Stimulated activated CD4-positive, alpha-beta T cell treated with anti-CD3 and anti-CD28 coated beads, Interleukin-4, amount 100 ng/mL, for 48 hours (primary cell): ENCODE measurements at places on chromosomes 5 and 9.

DNA sequence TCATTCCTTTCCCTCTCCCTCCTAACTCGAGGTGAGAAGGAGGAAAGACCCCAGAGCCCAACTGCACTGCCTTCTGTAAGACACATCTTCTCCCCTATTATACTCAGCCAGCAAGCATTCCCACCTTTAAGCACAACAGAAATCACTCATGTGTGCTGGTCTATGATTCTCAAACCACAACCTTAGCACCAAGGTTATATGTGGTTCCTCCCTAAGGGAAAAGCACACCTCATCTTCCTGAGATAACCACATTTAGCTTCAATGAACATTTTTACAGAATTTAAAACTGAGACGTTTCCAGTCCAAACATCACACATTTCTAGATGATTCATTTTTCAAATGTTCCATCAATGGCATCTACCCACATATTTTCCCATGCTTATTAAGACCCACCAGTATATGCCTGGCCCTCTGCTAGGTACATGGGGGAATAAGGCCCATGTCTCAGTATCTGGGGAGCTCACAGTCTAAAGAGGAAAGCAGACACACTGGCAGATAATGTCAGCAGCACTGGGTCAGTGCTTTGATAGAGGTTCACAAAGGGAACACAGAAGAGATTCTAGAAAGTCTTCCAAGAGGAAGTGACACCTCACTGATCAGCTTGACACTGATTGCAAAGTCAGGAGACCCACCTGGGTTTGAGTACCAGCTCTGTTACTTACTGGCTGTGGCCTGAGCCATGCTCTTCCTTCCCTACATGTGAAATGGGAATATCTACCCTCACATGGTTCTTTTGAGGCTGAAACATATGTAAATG is 245.4 kb downstream of the DENND1A start:
- no peak for DNase-seq

- DNase-seq: no peak
These were observed 54.4 kb upstream of the PPARGC1B start for GRCh38 chr5:149675610-149676201.

GRCh38 chr9:76451234-76451633 is 7.7 kb upstream of the GCNT1 start:
- no peak for DNase-seq

DNA sequence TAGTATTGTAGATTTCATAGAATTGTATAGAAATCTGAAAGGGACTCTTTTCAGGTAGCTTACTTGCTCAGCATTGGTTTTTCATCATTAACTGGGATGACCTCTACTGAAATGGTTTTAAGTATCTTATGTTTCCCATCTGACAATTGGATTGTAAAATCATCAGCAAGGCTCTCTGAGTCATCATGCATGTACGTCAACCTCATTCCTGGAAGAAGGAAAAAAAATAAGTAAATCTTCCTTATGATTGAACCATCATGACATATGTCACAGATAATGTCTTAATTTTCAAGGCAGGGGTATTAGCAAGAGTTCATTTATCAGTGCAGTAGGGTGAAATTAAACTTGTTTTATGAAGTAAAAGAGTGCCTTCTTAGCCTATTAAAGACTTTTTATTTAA is 74.9 kb upstream of the CER1 start:
- DNase-seq: no peak

DNA sequence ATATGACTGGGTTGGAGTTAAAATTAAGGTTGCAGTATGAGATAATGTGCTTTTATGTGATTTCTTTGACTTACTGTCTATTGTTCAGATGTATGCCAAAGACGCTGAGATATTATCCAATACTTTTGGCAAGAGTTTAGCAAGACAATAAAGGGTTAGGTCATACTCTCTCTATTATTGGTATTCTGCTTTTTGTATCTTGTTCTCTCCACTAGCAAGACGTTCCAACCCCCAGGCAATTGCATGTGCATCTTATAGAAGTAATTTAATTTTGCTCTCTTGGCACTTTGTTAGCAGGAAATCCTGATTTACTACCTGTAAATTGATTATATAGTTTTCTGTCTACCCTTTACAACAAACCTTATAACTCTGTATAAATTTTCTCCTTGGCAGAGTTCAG is 1093.6 kb downstream of the CDH9 start:
- DNase-seq: no peak

DNA sequence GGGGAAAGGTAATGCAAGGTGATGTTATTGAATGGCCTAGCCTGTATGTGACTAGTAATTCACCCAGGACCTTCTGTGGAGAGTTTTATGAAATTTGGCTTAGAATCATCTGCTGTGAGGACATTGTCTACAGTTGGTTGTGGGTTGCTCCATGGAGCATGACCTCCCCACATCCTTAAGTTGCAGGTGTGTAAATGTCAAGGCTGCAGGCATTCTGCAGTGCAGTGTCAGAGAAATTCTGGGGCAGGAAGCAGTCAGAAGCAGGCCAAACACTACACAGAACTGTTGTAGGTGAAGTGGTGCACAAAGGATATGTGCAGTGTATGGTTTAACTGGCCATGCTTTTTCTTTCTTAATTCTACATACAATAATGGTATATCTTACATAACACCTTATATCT is 588.3 kb downstream of the EBF1 start:
- DNase-seq: no peak
